ENCODE measurements at places on chromosomes 1 and 21.
A peak's percentile ranks its signal among the peaks of the same experiment; 100 is the strongest.

DNA sequence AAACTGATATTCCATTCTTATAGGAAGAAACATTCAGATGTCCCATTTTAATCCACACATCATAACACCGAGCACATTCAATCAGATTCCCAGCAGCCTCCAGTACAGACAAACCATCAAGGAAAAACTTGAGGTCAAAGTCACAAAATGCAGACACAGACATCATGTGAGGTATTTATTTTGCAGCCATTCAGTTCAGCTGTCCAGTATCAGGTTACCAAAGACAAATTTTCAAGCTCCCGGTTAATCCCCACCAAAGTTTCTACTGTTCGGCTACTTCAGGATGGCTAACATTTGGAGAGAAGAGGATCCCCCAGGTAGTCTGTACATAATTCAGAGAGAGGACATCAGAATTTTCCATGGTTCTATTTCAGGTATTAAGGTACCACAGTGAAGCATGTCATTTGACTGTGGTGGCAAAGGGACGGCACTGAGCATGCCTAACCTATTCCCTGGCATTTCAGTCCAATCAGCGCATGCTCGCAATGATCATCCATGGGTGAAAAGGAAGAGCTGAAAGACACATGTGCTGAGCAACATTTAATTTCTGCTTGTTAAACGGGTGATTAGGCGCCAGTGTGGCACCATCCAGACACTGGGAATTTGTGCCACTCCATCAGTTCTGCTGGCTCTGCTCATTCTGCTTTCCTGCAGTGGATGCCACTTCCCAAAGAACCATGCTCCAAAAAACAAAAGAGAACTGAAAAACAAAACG is 13.6 kb upstream of the NDC1 start:
- DNase-seq = no peak

DNA sequence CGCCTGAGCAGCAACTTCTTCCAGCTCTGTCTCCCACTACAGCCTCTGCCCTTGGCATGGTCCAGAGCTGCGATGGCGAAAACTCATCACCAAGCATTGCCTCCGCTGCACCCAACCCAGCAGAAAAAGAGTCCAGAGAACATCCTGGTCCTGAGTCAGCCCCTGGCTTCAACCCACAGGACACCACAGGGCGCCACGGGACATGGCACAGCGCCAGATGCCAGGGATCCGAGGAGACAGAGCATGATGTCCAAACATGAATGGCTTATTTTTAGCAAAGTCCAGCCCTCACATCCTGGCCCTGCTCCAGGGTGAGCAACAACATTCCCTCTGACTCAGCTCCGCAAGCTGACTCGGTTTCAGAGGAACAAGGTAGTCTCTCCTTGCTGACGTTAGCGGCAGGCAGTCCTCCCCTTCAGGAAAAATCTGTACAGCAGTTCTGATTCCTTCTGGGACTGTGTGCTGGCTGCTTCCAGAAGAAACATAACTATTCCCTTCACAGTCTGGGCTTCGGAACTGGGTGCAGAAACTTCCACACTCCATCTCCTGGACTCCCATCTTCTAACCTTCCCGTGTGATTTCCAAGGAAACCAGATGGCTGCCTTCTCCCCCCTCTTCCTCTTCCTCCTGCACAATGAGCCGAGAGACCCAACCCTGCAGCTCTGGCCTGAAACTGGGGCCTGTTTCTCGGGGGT is 131.3 kb downstream of the TOMM20 start:
- DNase-seq = no peak

GRCh38 chr1:53400761-53401674 is 58.2 kb upstream of the DMRTB1 start:
- no peak for DNase-seq

DNA sequence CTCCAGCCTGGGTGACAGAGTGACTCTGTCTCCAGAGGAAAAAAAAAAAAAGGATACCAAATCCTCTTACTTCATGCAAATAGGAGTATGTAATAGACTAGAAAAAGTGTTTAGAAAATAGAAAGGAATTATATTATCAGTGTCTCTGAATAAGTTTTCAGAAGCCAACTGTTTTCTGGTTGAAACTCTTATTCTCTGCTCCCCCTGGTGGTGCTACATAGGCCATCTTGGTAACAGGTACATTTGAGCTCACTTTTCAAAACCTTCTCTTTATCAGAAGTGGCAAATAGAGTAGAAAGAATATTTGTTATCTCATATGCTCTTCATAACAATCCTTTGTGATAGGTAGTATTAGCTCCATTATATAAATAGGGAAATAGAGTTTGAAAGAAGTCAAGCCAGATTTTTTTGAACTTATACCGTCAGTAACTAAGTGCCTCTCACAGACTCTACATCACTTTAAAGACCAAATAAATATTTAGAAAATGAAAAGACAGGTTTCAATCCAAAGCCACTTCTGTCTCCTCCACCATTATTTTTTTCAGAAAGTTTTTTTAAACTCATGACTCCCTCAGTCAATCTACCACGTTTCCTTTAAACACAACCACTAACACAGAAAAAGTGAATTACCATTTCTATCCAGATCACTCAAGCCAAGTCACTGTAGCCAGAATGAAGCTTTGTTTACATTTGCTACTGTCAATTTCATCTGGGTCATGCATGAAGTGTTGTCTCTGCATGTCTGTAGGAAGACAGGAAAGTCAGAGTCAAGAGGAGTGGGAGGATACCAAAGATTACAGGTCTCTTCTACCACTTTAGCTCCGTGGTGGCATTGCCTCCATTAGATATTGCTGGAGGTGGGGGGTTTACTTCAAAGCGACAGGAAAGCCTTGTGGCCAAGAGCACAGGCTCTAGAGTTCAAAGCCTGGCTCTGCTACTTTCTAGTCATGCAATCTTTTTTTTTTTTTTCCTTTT is 45.6 kb downstream of the IL23R start:
- DNase-seq = no peak

GRCh38 chr1:203678943-203679661 is 52.5 kb downstream of the ATP2B4 start:
- no peak for DNase-seq

- DNase-seq = no peak
These were observed 137.4 kb downstream of the KAZN start for GRCh38 chr1:14735841-14736240.

- no peak for DNase-seq
These were observed 18.9 kb downstream of the SDE2 start for GRCh38 chr1:225980005-225980836.

GRCh38 chr1:148166558-148167492 is 14.7 kb upstream of the NBPF11 start:
- no peak for DNase-seq

DNA sequence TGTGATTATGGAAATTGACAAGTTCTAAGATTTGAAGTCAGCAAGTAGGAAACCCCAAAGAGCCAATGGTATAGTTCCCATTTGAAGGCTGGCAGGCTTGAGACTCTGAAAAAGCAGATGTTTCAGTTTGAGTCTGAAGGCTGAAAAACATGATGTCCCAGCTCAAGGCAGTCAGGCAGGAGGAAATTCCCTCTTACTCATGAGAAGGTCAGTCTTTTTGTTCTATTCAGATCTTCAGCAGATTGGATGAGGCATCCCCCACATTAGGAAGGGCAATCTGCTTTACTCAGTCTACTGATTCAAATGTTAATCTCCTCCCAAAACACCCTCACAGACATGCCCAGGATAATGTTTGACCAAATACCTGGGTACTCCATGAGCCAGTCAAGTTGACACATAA is 372.5 kb upstream of the ST6GALNAC5 start:
- no peak for DNase-seq

GRCh38 chr1:205069371-205070125 is 14.7 kb downstream of the TMEM81 start:
- DNase-seq = peak; percentile 2

DNA sequence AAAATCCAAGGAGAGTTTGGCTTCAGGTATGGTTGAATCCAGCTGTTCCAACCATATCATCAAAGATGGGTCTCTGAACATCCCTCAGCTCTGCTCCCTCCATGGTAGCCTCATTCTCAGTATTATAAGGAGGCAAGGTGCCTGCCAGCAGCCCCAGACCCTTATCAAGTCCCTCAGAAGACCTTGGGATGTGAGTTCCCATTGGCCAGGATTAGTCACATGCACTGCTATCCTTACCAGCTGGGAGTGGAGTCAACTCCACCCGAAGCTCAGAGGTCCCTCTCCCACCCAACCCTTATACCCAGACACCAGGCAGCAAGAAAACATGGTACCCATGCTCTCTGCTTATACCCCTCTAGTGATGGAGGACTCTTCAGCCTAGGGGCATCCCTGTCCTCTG is 153.7 kb upstream of the ZBTB40 start:
- no peak for DNase-seq

DNA sequence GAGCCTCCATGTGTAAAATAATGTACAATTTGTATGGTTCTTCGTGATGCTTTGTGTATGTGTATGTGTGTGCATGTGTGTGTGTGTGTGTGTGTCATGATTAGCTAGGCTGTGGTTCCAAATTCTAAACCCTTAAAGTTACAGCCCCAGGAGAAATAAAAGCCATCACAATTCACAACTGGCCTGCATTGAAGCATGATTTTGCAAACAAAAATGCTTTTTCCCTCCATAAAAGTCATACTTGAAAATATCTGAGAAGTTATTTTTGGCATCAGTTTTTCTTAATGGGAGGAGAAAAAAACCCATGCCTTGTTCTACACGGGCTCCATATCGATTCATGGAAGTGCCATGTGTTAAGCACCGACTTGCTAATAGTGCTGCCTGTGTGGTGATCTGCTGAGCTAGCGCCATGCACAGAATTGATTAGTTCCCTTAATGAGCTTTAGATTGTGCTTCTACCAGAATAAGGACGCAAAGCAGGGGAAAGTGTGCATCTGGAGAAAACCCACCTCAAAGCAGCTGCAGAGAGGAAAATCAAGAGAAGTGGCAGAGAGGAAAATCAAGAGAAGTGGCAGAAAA is 207.3 kb downstream of the DSCAM start:
- no peak for DNase-seq
